ENCODE measurements at places on chromosomes 16 and 17.

GRCh38 chr17:5019475-5019956, 15.7 kb downstream of the SLC52A1 start:
- DNase-seq, result peak; percentile 65

DNA sequence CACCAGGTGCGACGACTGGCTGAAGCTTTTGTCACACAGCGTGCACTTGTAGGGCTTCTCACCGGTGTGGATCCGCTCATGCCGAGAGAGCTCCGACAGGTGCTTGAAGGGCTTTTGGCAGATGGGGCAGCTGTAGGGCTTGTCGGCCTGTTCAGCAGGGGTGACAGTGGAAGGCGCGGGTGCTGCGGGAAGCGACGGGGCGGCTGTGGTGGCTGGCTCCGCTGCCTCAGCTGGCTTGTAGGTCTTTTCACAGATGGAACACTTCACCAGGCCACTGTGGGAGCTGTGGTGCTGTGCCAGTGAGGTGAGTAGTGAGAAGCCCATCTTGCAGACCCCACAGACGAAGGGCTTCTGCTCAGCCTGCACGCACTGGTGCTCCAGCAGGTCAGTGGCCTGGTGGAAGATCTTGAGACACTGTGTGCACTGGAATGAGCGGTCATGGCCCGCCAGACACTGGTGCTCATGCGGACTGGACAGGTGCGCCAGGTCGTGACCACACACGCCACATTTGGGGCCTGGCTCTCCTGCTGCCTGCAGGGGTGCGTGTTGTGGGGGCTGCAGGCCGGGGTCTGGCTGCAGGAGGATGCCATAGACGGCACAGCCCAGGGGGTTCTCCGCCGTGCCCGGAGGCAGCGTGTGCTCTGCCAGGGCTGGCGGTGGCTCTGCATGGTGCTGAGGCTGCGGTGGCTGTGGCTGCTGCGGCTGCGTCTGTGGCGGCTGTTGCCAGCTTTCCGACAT, 2.8 kb downstream of the ZNF319 start:
- no peak for DNase-seq

DNA sequence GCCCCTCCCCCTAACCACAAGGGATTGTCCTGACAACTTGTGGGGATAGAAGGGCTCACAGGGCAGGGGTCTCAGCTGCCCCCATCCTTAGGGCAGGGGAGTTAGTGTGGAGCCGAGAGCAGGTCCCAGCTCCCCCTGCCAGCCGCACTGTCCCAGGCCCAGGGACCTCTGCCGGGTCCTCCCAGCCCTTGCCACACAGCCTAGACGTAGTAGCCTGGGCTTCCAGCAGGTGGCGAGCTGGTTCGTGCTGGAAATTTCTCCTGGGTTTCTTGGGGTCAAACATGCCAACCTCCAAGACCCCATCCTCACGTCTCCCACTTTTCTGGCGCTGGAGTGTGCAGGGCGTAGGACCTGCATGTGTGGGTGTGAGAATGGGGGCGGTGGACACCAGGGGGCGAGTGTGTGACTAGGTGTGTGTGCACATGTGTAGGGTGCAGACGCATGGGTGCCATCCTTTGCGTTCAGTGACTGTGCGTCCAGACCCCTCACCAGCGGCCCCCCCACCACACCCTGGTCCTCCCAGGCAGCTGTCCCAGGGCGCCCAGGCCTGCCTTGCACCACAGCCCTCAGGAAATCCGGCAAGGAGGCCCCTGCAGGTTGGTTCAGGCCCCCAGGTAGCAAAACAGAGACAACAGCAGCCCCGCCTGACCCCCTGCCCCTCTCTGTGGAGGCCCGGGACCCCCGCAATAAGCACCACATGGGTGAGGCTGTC, 29.5 kb downstream of the SBK1 start:
- peak; percentile 60 for DNase-seq

DNA sequence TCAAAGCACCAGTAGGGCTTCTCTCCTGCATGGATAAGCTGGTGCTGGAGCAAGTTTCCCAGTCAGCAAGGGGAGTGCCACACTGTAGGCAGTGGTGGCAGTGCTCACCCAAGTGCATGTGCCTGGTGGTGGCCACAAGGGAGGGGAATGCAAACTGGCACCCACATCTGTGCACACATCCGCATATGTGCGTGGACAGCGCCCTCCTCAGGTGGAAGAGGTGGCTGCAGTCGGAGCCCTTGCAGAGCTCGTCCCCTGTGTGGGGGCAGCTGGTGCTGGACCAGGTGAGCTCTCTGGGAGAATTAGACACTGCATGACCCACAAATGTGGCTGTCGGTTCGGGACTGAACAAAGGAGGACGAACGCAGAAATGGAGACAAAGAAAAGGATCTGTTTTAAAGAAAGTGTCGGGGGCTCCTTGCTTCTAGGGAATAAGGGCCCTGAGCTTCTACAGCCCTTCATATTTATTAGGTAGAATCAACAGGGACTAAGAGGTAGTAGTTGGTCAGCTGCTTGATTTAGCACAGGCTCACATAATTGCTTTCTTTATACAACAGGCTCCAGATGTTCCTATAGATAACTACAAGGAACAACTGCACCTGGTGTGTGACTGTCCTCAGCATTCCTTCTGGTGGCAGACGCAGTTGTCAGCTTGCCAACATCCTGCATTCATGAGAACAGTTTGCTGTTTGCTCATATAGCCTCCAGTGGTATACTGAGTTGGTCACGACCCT, 5.3 kb upstream of the ZNF689 start:
- peak; percentile 91 for DNase-seq

DNA sequence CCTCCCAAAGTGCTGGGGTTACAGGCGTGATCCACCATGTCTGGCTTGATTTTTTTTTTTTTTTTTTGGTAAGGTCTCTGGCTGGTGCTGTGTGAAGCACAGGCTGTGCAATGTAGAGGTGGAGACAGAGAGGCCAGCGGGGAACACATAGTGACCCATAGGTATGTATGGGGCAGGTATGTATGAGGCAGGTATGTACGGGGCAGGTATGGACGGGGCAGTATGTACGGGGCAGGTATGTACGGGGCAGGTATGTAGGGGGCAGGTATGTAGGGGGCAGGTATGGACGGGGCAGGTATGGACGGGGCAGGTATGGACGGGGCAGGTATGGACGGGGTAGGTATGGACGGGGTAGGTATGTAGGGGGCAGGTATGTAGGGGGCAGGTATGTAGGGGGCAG, 5.0 kb downstream of the RPL3L start:
- no peak for DNase-seq

DNA sequence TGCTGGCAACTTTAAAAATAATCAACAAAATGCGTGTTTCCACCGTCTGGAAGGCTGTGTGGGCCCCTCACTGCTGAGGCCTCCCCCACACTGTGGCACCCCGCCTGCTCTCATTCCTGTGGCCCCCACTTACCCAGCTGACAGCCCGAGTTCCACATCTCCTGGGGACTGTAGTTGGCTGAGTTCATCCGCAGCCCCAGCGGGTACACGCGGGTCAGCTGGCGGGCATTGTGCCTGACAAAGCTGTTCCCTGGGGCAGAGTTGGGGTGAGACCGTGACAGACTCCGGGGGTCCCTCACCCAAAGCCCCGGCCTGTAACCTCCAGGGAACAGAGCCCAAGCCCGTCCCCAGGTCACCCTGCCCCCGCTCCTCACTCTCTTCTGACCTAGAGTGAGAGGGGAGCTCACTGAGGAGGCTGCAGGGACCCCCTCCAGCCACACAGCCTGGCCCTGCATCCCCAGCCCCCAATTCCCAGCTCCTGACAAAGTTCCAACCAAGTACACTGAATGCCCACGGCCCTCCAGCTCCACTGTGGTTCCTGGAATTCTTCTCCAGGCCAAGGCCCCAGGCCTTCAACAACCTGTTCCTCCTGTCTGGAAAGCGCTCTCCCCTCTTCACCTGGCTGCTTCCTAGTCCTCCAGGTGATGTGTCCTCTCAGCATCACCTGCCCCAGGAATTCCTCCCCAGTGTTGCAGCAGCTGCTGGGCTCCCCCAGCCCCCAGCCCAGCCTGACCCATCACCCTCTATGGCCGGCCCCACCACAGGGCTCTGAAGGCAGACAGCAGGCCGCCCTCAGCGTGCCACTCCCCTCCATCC, 18.0 kb downstream of the PLCD3 start:
- no peak for DNase-seq

GRCh38 chr16:67444259-67445125, 13.6 kb downstream of the HSD11B2 start:
- DNase-seq, result no peak

DNA sequence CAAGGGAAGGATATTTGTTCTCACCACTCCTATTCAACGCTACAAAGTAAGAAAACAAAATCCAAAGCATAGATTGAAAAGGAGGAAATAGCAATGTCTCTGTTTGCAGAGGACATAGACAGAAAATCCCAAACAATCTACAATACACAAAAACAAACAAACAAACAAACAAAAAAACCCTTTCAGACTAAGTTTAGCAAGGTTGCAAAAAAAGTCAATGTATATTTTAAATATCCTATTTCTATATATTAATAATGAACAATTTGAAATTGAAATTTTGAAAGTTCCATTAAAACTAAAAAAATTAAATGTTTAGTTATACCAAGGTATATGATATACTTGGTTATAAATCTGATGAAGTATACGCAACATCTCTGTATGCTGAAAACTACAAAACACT, 37.2 kb downstream of the MYH10 start:
- DNase-seq, result no peak

- no peak for DNase-seq
Measured at GRCh38 chr17:9217151-9218056, 196.1 kb downstream of the NTN1 start.

DNA sequence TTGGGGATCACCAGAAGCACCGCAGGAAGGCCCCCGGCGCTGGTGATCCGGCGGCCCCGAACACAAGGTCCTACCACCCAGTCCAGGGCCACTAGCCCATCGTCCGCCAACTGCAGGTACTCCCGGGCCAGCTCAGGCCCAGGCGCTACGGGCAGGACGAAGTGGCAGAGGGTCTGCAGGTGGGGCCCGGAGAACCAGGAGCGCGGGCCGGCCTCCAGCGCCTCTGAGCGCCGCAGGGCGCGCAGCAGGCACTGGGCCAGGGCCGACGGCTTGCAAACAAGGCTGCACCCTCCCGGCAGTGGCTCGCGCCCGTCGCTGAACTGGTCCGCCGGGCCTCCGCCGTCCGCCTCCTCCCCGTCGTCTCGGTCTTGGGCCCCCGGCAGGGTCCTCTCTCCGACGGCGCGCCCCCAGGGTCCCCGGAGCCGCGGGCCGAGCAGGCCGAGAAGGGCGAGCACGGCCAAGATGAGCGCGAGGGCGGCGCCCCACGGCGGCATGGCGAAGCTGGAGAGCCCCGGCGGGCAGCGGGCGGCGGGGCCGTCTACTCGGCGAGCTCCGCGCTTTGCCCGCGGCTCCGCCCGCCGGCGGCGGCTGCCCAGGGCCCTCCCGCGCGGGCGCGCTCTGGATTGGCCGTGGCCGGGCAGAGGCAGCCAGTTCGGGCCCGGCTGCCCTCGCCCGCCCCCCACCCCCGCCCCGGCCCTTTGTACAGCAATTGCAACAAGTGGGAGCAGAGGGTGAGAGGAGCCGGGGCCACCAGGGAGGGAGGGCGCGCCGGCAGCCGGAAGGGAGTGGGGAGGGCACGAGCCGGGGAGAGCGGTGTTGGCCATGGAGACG, at the start of gene ABHD15:
Gene ABHD15, minus strand, starts transcription at position 565 of the 831 bp plus-strand sequence. Its CDS starts 71 bp downstream, at position 494.
- peak; percentile 77 for DNase-seq

DNA sequence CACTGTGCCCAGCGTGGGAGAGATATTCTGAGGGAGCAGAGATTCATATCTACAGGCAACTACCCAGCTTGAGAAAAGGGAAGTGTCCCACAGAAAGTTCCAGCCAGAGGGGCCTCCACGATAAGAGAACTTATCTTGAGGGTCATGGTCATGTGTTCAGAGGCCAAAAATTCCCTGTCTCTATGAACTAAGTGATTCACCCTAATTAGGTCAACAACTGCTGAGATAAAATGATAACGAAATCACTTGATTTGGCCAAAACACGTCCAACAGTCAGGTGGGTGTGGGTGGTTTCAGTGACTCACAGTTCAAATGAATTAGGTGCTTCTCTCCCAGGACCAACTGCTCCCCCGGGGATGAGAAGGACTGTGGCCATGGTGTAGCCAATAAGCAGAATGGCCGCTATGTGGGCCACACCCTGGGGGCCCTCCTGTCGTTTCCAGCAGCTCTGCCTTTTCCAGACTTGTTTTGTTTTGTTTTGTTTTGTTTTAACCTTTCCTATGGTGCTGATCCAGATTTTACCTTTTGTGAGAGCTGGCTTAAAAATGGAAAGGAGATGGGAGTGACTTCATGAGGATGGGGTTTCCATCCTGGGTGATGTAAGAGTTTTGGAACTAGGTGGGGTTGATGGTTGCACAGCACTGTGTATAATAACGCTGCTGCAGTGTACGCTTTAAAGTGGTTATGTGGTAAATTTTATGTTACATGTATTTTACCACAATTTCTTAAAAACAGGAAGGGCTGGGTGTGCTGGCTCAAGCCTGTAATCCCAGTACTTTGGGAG, 8.7 kb downstream of the DNAI2 start:
- DNase-seq, result peak; percentile 86

DNA sequence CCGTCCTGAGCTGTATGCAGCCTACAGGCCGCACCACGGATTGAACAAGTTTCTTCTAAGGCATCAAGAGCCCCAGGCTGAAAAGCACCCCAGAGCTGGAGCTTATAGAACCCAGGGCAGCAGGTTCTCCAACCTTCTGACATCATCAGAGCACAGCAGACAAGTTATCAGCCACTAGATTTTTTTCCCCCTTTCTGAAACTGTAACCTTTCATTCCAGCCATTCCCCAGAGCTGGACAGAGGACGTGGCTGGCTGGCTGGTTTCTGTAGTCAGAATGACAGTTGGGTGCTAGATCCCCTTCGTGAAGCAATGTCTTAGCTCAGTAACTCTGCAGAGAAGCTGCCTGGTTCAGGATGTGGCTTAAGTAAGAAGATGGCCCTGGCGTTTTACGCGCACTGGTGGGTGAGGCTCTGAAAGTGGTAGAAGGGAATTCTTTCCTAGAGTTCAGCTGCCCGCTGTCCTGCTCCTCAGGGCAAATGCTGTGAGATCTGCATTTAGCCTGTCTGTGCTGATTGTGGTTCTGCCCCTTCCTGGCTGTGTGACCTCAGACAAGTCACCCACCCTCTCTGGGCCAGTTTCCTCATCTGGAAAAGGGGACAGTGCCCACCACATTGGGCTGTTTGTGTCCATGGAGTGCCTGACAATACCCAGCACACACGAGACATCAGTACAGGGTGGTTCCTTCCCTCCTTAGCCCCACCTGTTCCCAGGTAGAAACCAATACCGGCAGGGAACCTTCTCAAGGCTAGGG, 9.1 kb downstream of the DEXI start:
- DNase-seq, result no peak

- no peak for DNase-seq
Measured at GRCh38 chr17:80644536-80644935, 99.9 kb downstream of the RPTOR start.

GRCh38 chr17:10640475-10640874, 16.6 kb downstream of the MYH3 start:
- no peak for DNase-seq

DNA sequence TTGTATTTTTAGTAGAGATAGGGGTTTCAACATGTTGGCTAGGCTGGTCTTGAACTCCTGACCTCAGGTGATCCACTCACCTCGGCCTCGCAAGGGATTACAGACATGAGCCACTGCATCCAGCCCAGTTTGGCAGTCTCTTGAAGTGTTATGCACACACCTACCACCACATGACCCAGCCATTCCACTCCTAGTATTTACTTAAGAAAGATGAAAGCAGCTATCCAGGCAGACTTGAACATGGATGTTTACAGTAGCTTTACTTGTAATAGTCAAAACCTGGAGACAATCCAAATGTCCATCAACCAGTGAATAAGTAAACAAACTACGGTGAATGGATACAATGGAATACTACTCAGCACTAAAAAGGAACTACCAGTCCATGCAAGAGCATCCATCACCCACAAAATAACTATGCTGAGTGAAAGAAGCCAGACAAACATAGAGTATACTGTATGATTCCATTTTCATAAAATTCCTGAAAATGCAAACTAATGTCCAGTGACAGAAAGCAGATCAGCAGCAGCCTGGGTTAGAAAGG, 37.8 kb upstream of the RASD1 start:
- DNase-seq, result no peak

GRCh38 chr17:82188001-82188961, 24.4 kb downstream of the CCDC57 start:
- no peak for DNase-seq

Data from activated CD4-positive, alpha-beta memory T cell treated with anti-CD3 and anti-CD28 coated beads for 36 hours (primary cell).